ENCODE measurements at places on chromosomes 2 and 18.
A peak's percentile ranks its signal among the peaks of the same experiment; 100 is the strongest.

DNA sequence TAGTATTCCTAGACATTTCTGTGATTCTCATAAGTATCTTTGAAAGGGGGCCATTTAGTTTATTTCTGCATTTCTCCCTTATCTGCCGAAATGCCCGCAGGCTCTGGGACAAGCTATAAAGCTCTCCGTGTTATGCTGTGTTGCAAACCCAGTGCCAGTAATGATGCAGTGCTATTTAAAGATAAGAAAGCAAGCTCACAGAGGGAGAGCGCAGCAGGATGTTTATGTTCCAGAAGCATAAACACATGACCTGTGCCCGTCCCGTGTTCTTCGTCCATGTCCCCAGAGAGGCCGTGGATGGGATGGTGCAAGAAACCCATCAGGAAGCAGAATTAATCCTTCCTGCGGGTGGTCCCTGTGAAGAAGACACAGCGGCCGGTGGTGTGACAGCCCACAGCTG is 99.4 kb downstream of the NEDD4L start:
- no peak for DNase-seq

DNA sequence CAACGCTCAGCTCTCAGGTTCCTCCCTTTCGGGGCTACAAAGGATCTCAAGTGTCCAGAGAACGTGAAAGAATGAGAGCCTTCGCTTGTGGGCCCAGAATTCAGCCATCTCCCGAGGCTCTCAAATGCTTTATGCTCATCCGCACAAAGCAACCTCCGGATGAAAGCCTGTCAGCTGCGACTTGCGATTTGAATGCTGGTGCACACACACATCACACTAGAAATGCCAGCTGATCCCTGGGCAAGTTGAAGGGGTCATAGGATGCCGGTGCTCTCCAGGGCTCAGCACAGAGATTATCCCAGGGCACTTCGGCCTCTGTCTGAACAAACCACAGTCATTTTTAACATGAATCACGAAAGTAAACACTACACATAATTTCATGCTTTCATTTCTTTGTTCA is 141.8 kb upstream of the MYT1L start:
- DNase-seq: no peak

GRCh38 chr2:137221797-137222492 is 456.6 kb downstream of the THSD7B start:
- no peak for DNase-seq

- DNase-seq: no peak
Observed at GRCh38 chr2:26414311-26414710, 12.6 kb downstream of the DRC1 start.

DNA sequence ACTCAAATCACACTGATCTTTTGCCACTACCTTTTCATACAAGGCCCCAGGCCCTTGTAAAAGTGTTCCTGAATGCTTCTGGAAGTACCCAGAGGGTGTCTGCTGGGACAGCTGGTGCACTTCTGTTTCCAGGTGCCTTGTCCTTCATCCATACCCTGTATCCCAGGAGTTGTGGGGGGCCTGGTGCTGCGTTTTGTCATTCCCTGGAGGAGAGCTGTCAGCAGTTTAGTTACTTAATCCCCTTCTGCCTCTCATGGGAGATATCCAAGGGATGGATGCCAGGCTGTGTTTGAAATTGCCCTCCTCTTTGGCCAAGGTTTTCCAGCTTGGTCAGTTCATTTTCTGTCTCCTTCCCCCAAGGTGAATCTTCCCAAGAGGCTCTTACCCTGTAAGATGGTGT is 158.3 kb downstream of the WDSUB1 start:
- peak; percentile 15 for DNase-seq

DNA sequence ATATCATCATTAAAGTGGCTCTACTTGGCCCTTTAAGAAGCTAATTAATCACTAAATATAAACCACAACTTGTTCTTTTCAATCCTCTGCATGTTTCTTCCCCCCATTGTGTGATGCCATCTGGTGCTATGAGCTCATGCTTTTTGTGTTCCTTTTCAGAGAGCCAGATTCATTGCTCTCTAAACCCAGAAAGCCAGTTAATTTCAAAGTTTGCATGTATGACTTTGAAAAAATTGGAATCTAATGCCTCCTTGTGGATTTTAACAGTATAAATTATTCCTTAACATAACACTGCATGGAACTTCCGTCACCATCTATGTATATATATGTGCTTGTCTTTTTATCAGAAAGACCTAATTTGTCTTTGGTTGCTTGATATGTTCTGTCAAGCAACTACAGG is 31.1 kb downstream of the TMEM178A start:
- DNase-seq: no peak

DNA sequence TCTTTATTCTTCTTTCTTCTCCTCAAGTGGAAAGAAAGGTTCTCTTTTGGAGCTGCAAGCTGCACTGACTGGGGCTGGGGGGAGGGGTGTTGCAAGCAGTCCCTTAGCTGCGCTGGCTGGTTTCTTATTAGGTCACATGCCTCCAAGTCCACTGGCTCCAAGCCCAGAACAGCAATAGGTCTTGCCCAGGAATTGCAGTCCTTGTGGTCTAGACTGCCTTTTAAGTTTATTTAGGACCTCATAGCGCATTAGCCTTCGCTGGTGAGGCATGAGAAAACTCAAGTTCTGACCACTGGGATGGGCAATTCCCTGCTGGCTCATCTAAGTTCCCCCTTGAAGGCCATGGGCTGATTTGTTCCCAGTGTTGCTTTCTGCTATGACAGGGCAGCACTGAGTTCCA is 138.6 kb upstream of the SCN7A start:
- no peak for DNase-seq

GRCh38 chr2:65940856-65941255 is 494.1 kb upstream of the MEIS1 start:
- no peak for DNase-seq

DNA sequence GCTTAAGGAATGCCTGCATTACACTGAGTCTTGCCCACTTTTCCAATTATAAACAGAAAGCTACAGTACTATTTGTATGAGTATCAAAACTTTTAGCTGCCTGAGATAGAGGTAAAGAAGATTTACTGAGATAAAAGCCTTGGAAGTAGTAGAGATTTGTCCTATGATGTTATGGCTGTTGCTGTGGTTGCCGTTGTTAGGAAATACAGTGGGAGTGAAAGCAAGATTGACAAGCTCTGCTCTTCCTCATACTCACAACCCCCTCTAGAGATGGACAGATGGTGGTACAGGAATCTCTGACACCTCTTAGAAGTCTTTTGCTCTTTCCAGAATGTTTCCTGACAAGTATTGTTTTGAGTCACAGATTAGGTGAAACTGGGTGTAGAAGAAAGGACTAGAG is 242.5 kb downstream of the RPIA start:
- DNase-seq: no peak

GRCh38 chr2:15173501-15173900 is 387.6 kb downstream of the NBAS start:
- DNase-seq: no peak

DNA sequence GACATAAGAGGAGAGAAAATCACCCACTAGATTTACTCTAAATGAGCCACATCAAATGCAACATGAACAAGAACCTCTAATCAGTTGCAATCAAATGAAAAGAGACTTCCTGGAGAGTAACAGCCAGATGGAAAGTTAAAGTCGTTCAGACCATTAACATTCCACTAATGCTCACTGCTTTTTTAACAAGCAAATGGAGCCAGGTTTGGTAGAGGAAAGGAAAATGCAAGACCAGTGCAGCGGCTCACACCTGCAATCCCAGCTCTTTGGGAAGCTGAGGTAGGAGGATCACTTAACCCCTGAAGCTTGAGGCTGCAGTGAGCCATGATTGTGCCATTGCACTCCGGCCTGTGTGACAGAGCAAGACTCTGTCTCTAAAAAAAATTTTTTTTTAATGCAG is 48.5 kb downstream of the CACNB4 start:
- peak; percentile 68 for DNase-seq

DNA sequence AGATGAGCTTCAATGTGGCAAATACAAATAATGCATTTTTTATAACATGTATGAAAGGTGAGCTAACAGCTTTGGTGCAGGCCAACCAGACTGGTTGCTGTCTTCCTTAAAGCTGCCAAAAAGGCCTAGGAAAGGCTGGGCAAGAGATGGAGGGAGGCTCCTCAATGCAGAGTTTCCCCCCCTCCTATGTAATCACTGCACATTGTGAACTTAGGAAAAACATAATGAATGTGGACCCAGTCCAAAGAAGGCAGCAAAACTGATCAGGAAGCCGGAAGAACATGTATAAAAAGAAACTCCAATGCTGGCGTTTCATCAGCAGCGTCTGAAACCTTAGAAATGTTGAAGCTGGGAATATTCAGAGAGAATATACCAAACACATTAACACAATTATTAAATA is 84.2 kb upstream of the LYPD6 start:
- DNase-seq: no peak

- no peak for DNase-seq
Observed at GRCh38 chr2:175605640-175606009, 396.4 kb downstream of the LNPK start.

DNA sequence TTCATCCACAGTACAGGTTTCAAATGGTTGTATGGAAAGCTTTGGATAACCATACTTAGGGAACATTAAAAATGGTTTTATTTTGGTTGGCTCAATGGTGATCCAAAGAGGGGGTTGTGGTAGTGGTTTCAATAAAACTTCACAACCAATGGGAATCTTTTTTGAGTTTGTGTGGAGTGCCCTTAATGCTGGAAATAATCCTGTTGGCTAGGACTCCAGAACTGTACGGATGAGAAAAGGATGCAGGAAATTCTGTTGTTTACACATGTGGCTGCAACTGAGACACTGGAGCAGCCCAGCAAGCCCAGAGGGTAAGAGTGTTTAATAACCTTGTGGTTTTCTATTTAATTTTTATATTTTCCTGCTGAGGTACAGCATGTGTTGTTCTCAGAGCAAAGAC is at the start of gene CCDC102B:
Gene CCDC102B, plus strand, starts transcription at position 210 of the 400 bp plus-strand sequence. CDS start 38,684 bp downstream, outside the sequence.
- DNase-seq: no peak

- no peak for DNase-seq
Observed at GRCh38 chr2:22110244-22110651, 986.5 kb downstream of the TDRD15 start.

GRCh38 chr2:232377841-232378734 is 463 bp upstream of the ALPP start:
- no peak for DNase-seq

DNA sequence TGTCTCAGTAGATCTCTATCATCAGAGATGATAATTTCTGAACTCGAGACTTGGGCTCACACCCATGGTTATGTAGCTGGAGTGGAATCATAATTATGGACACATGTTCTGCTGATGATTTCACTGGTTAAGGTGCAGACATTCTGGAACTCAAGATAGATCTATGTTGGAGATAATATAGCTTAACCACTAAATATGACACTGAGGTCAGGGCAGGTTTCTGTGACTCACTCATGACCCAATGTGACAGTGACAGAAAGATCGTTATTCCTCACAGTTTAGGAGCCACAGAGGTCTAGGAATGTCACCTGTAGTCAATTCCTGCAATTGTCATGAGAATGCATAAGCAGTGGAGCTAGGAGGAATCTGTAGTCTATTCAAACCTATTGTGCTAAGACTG is 828.6 kb downstream of the TRIB2 start:
- DNase-seq: no peak

DNA sequence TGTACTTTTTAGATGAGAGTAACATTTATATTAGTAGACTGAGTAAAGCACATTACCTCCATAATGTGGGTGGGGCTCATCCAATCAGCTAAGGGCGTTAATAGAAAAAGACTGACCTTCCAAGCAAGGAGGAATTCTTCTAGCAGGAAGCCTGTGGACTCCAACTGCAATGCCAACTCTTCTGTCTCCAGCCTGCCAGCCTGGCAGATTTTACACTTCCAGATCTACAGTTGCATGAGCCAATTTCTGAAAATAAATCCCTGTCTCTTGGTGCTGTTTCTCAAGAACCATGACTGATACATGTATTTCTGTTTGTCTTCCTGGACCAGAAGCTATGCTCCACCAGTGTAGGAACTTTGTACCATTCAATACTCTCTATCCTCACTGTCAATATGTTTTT is 69.0 kb upstream of the LMAN1 start:
- DNase-seq: no peak

DNA sequence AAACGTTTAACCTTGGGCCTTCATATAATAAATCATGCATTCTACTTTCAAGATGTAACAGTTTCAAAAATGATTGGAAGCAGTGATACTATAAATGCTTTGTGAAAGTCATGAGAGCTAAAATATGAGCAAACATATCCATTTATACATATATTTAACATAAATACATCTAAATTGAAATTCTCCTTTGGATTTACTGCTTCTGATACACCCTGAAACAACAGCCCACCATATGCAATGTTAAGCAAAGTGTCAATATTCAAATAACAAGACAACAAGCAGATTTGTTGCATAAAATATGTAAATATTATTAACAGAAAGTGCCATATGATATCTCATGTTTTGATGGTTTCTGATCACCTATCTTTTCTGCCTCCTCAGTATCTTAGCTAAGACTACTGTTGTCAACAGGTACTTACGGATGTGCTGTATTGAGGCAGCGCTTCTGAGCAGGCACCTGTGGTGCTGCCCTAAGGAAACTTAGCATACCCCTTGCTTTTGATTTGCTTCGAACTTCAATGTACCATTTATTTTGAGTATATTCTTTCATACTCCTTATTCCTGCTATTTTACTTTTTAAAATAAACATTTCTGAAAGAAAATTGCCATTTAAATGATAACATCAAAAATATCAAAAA is 6.1 kb downstream of the FIGN start:
- DNase-seq: no peak

DNA sequence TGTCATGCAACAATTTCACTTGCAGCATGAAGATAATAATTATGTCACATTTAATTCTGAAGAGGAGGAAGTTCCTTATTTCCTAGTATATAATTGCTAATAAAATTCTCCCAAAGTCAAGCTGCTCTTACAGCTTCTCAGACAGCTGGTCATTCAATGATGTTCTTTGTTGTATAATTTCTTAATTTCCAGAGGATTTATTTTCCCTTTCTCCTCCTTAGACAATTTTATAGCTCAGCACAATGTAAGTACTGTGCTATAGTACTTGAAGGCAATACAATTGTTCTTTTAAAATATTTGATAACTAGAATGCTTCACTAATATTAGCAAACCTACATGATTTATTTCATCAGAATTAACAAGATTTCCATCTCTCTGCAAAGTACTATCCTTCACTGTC is 73.4 kb downstream of the ROCK1 start:
- no peak for DNase-seq

DNA sequence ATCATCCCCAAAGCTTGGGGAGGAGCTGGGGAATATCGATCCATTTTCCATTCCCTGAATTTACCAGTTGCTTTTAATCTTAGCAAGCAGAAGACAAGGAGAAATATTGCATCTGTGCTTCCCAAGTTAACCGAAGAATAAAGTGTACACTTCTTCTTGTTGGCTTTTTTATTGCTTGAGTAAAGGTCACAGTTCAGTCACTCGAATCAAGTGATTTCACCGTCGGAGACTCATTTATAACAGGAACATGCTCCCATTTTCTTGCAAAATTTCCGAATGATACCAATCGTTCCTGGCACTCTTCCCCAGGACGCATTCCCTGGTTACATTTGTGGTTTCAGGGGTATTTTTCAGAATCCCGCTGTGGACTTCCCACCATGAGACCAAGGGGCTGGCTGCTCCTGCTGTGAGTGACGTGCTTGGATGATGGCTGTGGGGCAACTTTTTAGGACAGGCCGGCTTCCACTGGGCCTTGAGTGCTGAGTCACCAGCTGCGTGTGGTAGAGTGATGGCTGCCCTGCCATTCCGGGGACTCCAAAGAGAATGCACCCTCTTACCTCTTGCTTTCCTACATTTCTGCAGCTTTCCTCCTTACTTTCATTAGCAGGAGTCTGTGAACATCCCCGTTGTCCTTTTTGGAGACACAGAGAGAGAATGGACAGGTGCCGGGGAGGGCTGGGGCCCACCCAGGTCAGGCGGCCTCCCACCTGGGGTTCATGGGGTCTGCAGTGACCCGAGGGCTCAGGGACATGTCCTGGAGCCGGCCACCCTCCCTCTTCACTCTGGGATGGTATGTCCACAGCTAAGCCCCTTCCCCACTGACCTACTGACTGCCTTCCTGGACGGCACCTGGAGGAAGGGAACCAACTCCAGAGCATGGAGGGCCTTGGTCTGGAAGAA is 60.7 kb upstream of the HDAC4 start:
- DNase-seq: peak; percentile 18

Measured in H9 (cell line).